CD4-positive, alpha-beta T cell treated with Interleukin-12 subunit alpha and Interleukin-12 subunit beta, for 1 hour (primary cell): ENCODE measurements at places on chromosomes 4 and X.

GRCh38 chr4:96205143-96205936, 365.4 kb downstream of the PDHA2 start:
- no peak for DNase-seq

- DNase-seq = no peak
Observed at GRCh38 chrX:15744181-15744867, 6.3 kb downstream of the CA5B start.

- no peak for DNase-seq
Observed at GRCh38 chr4:157185363-157185762, 35.2 kb upstream of the GRIA2 start.

DNA sequence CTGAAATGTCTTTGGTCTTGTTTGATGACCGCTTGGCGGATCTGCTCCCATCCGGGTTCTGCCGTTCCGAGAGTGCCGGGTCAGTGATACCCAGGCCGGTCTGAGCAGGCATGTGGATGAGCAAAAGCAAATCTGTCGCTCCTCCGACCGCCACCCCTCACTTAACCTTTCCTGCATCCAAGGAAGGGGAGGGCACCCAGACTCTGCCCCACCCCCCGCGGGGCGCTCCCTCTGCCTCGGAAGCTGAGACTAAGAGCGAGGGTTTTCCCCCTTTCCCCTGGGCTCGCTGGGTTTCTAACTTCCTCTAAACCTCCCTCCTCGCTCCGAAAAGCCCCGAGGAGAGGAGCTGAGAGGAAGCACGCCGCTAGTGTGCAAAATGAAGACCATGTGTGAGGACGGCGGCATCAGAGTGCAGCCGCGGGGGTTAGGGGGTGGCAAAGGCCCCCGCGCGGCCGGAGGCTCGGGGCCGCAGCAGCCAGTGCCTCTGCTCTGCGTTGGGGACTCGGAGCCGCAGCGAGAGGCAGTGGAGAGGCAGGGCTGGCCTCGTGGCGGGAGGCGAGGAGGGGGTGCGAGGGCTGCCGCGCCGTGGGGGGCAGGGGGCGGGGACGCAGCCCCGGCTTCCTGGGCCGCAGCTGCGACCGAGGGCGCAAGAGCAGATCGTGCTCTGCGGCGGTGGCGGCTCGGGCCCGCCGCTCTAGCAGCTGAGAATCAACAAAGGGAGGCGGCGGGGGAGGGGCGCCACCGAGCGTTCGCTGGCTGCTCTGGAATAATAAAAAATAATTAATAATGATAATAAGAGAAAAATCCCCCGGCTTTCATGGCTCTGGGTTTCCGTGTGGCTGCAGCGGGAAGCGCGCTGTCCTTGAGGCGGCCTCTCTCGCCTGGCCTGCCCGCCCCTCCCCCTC, 55.8 kb upstream of the BCOR start:
- DNase-seq = peak; percentile 62

DNA sequence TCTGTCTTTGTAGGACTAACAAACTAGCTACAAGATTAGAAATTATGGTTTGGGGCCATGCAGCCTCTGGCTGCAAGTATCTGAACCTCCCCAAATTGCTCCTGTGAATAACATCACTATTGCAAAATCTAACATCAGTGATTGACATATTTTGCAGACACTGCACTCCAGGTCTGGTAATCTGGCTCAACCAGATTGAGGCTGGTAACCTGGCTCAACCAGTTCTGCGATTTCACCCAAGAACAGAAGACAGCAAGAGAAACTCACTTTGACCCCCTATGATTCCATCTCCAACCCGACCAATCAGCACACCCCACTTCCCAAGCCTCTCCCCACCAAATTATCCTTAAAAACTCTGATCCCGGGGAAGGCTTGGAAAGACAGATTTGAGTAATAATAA, 20.9 kb downstream of the SPIN3 start:
- no peak for DNase-seq

DNA sequence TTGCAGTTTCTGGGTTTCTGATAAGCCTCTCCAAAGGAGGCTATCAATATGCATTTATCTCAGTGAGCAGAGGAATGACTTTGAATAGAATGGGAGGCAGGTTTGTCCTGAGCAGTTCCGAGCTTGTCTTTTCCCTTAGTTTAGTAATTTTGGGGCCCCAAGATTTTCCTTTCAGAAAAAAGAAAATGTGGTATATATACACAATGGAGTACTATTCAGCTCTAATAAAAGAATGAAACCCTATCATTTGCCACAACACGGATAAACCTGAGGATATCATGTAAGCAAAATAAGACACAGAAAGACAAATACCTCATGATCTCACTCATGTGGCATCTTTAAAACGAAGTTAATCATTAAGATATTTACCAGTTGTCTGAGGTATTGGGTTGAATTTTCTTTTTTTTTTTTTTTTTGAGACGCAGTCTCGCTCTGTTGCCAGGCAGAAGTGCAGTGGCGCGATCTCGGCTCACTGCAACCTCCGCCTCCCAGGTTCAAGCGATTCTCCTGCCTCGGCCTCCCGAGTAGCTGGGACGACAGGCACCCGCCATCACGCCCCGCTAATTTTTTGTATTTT, 540 bp downstream of the ZNF721 start:
- DNase-seq = no peak

GRCh38 chr4:173535957-173536356, 5.9 kb upstream of the HAND2 start:
- no peak for DNase-seq

- no peak for DNase-seq
Observed at GRCh38 chrX:129534816-129535578, 5.1 kb upstream of the OCRL start.

- no peak for DNase-seq
Observed at GRCh38 chr4:147638942-147639341, 21.7 kb downstream of the TMEM184C start.

- DNase-seq = no peak
Observed at GRCh38 chrX:54639018-54639345, 109.0 kb downstream of the GNL3L start.

GRCh38 chrX:116417968-116418367, 18.4 kb upstream of the SLC6A14 start:
- DNase-seq = no peak

- no peak for DNase-seq
Observed at GRCh38 chr4:3407930-3408792, 33.6 kb upstream of the HGFAC start.

DNA sequence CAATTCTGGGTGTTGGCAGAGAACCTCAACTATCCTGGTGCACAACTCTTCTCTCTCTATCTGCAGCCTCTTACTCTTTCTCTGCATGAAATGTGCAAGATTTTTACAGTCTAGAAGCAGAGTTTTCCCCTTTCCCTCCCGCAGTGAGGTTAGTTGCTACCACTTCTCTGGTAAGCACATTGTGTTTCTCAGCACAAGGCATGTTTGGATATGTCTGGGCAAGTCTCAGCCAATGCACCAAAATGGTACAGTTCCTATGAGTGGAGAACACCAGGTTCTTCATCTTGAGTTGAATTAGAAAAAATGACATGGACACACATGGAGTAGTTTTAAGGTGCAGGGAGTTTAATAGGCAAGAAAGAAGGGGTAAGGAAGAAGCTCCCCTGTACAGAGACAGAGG, 187.0 kb downstream of the CCNG2 start:
- DNase-seq = no peak

DNA sequence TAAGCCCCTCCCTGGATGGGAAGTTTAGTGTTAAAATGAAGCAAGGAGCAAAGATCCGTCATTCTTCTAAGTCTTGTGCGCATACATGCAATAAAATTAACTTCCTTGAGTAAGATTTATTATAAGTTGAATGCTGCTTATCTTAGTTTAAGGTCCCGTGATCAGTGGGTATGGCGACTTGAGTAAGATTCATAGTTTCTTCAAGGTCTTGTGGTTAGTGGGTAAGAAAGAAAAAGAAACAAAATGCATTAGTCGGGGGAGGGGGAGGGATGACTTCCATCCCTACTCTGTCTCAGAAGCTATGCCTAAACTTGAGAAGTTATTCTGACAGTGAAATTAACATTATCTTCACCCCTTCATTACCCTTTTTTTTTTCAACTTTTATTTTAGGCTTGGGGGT, 127.3 kb upstream of the MAGEB16 start:
- DNase-seq = no peak

- no peak for DNase-seq
Observed at GRCh38 chr4:1379351-1379781, 26.9 kb downstream of the NKX1-1 start.

DNA sequence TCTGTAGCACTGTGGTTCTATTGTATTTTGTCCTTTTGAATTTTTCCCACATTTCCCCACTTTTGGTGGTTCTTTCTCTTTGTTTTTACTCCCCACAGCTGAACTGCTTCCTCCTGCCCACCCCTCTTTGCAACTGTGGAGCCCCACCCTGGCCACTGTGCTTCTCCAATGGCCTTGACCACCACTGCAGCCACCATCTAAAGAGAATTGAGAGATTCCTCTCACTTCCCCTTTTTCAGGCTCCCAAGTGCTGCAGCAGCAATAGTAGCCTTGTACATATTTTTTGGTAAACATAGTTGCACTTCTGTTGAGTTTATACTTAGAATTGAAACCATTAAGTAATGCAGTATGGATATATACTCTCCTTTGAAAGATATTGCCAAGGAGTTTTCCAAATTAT, 51.3 kb upstream of the FRMPD3 start:
- DNase-seq = no peak

GRCh38 chr4:77141964-77142645, 14.9 kb upstream of the CCNG2 start:
- no peak for DNase-seq

DNA sequence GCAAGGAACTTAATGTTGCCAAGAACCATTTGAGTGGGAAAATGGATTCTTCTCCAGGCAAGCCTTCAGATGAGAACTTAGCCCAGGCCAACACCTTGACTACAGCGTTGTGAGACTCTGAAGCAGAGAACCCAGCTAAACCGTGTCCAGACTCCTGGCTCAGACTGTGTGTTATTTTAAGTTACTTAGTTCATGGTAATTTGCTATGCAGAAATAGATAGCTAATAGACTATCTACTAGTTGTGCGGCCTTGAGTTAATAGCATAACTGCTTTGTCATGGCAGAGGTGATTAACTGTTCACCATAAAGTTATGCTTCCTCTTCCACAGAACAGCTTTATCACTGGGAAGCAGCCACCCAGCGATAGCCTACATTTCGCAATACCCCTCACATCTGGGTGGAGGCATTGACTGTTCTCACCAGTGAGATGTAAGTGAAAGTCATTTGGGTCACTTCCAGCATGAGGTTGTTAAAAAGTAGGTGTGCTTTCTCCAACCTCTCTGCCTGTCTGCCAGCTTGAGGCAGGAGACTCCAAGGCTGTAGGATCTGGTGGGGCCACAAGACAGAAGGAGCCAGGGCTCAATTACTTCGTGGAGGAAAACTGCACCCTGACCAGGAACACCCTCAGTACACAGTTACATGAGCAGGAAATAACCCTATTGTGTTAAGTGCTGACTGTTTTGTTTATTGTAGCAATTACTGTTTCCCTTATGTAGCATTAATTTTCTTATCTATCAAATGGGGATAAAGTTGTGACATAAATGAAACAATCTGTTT, 94.2 kb downstream of the GPAT3 start:
- peak; percentile 7 for DNase-seq

DNA sequence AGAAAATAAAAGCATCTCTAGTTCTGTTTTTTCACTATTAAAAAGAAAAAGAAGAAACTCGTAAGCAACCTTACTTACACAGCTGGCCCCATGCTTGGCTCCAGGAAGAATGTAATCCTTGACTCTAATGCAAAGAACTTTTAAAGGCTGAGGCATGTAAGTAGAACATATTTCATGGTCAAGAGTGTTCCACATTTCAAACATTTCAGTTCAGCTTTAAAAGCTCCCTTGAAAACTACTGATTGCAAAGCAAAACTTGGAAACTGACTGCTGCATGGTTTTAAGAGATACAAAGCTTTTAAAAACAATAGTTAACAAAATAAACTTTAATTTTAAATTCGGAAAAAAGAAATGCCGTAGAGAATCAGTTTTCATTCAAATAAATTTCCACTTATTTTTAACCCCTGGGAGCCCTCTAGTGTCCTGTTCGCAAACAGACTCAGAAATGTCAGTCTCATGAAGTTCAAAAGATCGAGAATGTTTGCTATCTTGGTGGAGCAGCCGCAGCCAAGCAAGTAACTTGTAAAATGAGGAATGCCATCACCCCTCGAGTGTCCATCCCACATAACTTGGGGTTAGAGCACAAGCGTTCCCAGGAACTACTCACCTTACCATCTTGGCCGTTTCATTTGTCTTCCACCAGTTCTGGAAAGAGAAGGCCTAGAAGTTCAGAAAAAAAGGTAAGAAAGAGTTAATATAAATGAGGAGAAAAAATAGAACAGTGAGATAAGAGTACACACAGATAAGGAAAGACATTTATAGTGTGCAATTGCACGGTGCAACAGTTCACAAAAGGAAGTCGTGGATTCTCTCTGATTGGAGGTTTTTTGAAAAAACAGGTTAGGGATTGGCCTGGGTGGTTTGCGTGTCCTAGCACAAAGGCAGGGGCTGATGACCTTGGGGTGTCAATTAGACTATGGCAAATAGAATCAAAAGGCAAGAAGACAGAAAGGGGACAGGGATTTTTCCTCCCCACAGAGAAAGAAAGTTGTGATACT, at the start of gene GASK1B:
GASK1B (minus strand) TSS at position 765 of the 998 bp plus-strand sequence. CDS start 1,650 bp downstream, outside the sequence.
- no peak for DNase-seq

DNA sequence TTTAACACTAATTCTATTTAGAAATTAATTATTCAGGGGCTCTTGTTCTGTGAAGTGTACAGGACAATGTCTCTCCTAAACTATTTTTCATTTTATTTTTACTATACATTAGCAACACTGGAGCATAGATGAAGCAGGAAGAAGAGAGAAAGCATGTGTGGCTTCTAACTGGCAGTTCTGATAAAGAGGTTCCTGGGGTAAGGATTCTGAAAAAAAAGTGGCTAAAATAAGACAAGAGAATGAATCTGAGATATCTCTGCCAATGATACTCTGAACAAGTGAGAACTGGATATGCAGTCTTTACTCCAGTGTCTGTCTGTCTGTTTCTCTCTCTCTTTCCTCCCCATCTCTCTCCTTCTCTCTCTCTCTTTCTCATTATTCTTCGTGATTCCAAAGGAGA, 125.9 kb downstream of the MAML3 start:
- DNase-seq = no peak

GRCh38 chrX:1026263-1027015, 186.0 kb downstream of the CRLF2 start:
- DNase-seq = peak; percentile 13

DNA sequence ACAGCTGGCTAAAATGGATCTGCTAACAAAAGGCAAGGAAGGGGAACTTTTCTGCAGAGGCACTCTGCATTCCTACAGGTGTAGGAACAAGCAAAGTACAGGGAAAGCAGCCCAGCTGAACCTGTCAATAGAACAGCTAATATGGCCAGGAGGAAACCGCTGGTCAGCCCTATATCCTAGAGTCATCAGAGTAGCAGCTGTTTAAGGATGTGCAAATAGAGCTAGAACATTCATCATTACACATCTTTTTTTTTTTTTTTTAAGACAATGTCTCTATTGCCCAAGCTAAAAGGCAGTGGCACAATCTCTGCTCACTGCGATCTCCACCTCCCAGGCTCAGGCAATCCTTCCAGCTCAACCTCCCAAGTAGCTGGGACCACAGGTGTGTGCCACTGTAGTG, 163.0 kb downstream of the BTC start:
- DNase-seq = no peak

DNA sequence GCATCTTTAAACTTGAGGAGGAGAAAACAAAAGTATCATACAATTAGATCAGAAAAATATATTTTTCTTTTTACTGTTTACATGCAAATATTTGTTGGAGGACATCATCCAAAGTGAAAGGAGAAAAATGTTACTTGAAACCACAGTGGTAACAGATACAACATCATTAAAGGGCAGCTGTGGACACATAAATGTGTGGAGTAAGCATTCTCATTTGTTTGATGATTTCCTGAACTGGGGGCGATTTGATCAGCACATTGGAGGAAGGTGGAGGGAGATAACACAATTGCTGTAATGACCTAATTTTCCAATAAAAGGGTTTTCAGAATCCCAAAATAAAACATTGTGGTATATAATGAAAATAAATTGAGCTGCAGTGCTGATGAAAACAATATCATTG, 314.5 kb upstream of the HS3ST1 start:
- no peak for DNase-seq
